Non-pigmented ciliary epithelial cell (primary cell): ENCODE measurements at places on chromosomes 2 and 18.

DNA sequence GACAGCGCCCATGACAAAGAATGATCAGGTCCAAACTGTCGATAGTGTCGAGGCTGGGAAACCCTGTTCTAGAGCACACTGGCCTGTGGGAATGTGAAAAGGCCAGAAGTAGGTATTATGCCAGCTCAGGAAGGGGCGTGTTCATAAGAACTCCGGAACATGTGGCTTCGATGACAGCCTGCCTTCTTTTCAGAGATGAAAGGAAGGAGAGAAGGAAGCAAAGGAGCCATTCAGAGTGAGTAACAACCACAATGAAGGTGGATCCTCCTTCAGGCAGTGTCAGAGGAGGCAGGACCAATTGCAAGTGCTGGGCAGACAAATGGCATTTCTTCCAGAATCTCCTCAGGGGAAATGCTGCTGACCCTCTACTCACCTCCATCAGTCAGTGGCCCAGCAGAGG is 58.5 kb downstream of the NCKAP5 start:
- no peak for DNase-seq

- DNase-seq, result no peak
Observed at GRCh38 chr2:158270536-158270935, 168.9 kb downstream of the UPP2 start.

GRCh38 chr2:229261599-229261998 is 9.5 kb downstream of the PID1 start:
- no peak for DNase-seq

DNA sequence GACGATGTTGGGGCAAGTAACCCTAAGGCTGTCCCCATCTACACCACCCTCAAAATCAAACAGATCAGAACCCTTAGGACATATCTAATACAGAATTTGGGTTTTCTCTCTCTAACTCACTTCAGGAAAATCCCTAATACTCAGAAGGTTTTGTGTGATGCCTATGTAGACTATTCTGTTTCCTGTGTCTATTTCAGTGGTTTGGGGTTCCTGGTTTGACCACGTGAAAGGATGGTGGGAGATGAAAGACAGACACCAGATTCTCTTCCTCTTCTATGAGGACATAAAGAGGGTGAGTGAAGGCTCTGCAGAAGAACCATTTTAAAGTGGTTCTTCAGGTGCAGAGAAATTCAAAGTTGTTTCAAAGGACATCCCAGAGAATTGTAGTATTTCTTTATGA is 16.3 kb downstream of the SULT1C2 start:
- DNase-seq, result no peak

DNA sequence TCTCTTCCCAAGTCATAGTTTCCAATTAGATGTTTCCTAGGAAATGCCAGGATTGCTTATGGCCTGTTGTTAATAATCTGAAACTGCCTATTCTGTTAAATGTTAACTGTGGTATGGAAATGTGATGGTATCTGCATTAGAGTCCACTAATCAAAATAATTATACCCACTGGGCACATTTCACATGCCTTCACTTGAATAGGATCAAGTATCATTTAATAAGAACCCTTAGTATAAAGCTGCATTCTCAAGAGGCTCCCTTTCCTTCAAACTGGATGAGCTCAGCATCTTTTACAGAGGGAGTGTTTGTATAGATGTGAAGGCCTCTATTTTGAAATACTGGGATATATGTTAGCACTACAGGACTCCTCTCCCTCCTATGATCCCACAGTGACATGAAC is 477.2 kb upstream of the VRK2 start:
- DNase-seq, result no peak

DNA sequence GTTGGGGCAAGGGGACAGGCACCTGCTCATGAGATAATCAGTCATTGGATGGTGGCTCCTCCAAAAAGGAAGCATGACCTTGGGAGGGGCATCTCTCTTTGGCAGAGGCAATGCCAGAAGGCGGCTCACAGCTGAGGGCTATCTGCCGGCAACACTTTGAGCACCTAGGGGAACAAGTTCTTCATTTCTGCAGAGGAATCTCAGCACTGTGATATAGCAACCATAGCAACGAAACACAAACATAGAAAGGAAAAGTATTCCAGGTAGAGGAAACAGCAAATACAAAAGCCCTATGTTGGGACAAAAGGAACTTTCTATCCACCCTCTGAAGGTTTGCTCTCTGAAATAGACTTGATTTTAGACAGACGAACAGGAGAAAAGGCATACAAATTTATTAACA is 89.1 kb upstream of the NEDD4L start:
- no peak for DNase-seq
